Right atrium auricular region (tissue), 2 donors: ENCODE measurements at places on chromosomes 3 and 15. TPM values are rescaled to one million over a fixed set of nuclear protein-coding genes. Genes with fewer than 3 reads are reported as not detected.

Gene CNTN4
- 5.3 TPM for total RNA-seq

Gene INO80
- total RNA-seq, result 16.4 TPM

Gene ZNF80
- not detected for total RNA-seq

Gene GOLGA6B
- total RNA-seq, result not detected

Gene GOLGA8A
- 5.7 TPM for total RNA-seq

Gene CPN2
- not detected for total RNA-seq

Gene ATOSA
- 36.7 TPM for total RNA-seq

Gene SLC25A20
- total RNA-seq, result 58.8 TPM

Gene EIF5A2
- 4.2 TPM for total RNA-seq

Gene PLA2G4D
- not detected for total RNA-seq

Gene TMC3
- total RNA-seq, result not detected

Gene STRA6
- total RNA-seq, result 0.55 TPM

Gene PRR23A
- not detected for total RNA-seq

Gene IVD
- total RNA-seq, result 65.3 TPM

Gene SPESP1
- 4.8 TPM for total RNA-seq

Gene GABRA5
- total RNA-seq, result 0.59 TPM

Gene HRH1
- 3.5 TPM for total RNA-seq
